ENCODE measurements at places on chromosomes 4 and X. TPM values are rescaled to one million over a fixed set of nuclear protein-coding genes. Genes with fewer than 3 reads are reported as not detected.

The GAGE13 gene
- not detected for total RNA-seq

The POLA1 gene
- total RNA-seq = 11.3 TPM

The FRMPD4 gene
- total RNA-seq = 1.4 TPM

The MAGEA1 gene
- not detected for total RNA-seq

The GAGE12F gene
- total RNA-seq = not detected

The CDX4 gene
- total RNA-seq = not detected

The FAM9C gene
- not detected for total RNA-seq

The TBC1D25 gene
- total RNA-seq = 20.1 TPM

The MGST2 gene
- 98.1 TPM for total RNA-seq

The SMR3B gene
- not detected for total RNA-seq

The NKAP gene
- total RNA-seq = 5.5 TPM

The HS3ST1 gene
- 4.7 TPM for total RNA-seq

The S100G gene
- not detected for total RNA-seq

The UGT2B10 gene
- not detected for total RNA-seq

Measured in right cardiac atrium (tissue), 5 donors.